ENCODE measurements at places on chromosomes 5 and 9.

- DNase-seq, result no peak
These were observed 6.6 kb downstream of the GADD45G start for GRCh38 chr9:89611425-89611824.

GRCh38 chr5:95768731-95769130 is 37.6 kb downstream of the RHOBTB3 start:
- DNase-seq, result no peak

DNA sequence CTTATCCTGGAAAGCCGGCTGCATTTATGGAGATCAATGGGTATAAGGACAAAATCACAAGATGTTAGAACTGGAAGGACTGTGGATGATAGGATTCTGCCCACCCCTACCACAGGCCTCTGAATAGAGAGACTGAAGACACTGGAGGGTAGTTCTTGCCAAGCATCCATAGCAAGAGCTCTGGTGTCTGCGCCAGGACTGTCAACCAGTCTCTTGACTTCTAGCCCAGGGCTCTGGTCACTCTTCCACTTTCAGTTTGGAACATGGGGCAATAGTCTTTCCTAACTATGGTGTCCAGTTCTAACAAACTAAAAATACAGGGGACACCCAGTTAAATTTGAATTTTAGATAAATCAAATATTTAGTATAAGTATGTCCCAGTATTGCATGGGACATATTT is 23.4 kb downstream of the LARP1 start:
- DNase-seq, result no peak

- DNase-seq, result no peak
These were observed 220.9 kb downstream of the TRIM32 start for GRCh38 chr9:116907989-116908388.

GRCh38 chr5:149297340-149298025 is 25.8 kb downstream of the AFAP1L1 start:
- no peak for DNase-seq

- DNase-seq, result no peak
These were observed 42.5 kb downstream of the SLC6A3 start for GRCh38 chr5:1402611-1403255.

- DNase-seq, result no peak
These were observed 1817.2 kb upstream of the CDH9 start for GRCh38 chr5:28855626-28856025.

GRCh38 chr5:55636177-55636576 is 75.9 kb downstream of the SLC38A9 start:
- DNase-seq, result no peak

DNA sequence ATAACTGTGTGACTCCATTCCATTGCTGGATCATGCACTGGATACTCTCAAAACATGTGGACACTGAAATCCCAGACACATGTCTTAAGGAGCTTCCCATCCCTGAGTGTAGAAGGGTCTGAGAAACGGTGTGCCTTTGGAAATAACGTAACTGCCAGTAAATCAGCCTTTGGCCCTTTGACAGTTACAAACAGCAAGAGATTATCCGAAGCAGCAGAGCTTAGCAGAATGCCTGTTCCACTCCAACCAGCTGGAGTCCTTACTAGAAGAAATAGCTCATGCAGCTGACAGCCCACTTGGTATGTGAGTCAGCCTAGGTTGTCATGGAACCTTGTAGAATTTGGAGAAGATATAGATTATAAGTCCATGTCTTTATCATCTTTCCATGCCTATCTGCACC is 7.0 kb downstream of the TMEM252 start:
- no peak for DNase-seq

GRCh38 chr5:177576169-177576568 is 15.8 kb upstream of the TMED9 start:
- no peak for DNase-seq

DNA sequence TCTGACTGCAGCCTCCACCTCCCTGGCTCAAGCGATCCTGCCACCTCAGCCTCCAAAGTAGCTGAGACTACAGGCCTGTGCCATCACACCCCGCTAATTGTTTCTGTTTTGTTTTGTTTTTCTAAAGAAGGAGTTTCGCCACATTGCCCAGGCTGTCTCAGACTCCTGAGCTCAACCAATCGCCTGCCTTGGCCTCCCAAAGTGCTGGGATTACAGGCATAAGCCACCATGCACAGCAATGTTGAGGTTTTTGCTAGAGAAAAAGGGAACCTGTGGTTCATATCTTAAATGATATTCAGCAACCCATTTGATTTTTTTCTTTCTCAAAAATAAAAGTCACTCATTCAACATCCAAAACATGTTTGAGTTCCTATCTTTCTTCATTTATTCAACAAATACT is 20.4 kb upstream of the DELE1 start:
- DNase-seq, result no peak

DNA sequence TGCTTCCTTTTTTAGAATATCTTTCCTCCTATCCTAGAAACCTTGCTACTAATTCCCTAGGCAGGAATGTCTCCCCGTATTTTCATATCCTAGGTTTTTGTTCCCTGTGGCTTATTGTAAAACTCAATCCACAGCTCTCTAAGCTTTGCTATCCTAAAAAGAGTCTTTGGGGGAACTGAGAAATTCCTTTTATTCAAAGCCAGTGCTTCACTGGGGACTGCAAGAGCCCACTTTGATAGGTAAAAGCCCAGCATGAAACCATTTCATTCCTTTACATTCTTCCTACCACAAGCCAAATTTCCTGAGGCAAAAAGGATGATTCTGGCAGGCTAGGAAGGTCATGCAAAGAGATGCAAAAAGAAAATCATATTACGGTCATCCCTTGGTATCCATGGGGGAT is 5.8 kb upstream of the HACD4 start:
- no peak for DNase-seq

DNA sequence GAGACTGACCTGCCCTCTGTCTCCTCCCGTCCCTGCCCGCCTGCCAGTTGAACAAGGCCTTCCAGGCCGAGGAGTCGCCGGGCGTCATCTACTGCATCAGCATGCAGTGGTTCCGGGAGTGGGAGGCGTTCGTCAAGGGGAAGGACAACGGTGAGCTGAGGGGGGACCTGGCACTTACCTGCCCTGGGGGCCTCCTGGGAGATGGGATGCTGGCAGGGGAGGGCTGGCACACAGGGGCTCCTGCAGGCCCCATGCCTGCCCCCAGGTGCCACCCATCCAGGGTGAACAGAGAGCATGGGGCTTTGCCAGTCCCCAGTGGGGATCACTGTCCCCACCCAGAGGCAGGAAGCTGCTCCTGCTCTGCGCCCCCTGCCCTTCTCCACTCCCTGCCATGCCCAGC is 43.0 kb downstream of the USP20 start:
- DNase-seq, result no peak

DNA sequence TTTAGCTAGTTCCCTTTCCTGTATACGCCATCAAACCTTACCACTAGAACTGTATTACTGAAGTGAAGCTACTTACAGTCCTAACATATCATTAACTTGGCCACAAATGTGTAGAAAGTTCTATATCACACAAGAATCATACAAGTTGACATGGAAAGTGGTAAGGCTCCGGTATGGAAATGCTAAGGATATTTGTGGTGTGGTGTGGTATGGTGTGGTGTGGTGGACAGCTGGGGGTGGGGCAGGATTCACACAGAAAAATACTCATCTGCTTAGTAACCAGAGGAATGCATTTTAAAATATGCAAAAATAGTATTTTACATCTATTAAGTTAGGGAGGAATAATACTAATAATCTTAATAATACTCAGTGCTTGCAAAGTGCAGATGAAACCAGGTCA is 69.4 kb downstream of the TRPC7 start:
- DNase-seq, result no peak

DNA sequence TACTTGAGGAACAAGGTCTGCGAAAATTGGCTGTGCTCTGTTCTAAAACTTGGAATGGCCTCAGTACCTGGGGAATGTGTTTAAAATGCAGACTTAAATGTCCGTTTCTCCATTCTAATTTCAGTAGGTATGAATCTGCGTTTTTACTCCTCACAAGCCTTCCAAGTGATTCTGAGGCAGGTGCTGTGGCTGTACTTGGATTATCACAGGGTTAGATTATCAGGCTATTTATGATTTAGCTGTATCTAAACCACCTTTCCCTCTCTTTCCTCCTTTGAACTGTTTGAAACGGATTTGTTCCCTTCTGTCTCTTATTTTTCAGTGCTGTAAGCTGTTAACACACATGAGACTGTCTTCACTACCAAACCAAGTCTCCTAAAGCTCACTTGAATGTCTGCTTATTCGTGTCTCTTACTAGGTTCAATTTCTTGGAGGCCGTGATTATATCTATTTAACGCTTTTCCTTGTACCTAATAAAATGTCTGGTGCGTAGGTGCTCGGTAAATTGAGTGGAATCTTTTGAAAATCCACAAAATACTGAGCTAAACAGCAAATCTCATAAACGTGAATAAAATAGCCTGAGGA is 714 bp upstream of the CETN3 start:
- no peak for DNase-seq

DNA sequence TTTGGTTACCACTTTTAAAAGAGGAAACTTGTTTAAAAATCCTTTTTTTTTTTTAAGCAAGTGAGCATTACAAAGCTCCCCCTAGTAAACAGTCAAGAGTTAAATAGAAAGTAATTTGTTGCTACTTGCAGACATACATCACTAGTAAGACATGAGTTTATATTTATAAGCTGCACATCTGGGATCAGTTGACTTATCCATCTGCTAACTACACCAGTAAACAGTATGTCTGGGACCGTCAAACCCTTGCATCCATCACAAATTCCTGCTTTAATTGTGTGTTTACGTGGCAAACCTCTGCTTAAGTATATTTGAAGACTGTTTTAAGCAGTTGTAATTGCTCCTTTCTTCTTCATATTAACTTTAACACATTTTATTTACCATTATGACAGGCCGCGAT is 146.8 kb downstream of the EBF1 start:
- no peak for DNase-seq

DNA sequence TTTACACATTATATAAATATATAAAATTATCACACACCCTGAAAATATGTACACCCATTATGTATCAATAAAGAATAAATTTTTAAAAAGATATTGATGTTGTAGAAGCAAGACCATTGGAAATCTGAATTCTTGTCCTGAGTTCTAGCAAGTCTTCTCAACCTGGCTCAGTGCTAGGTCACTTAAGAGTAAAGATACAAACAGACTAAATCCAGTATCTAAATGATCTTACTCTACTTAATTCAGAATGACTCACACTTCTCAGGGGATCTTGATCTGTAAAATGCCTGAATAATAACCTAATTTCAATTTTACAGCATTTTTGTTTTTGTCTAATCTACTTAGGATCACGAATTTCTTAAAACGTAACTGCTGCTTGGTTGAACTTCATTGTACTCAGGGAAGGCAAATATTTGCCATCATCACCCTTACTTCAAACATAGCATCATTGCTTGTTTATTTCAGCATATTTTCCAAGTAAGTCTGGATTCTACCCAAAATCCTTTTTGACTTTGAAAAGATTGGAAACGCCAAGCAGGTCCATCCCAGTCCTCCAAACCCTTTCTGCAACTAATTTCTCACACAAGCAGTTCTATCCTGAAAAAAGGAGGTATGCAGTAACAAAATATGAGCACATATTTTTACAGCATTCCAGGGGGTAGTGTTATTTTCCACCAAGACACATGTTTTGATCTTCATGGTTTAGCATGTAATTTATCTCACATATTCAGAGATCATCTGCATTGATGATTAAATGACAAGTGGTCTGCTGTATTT is 582.6 kb downstream of the PSAT1 start:
- DNase-seq, result no peak

GRCh38 chr9:130461218-130461630 is 16.5 kb downstream of the ASS1 start:
- DNase-seq, result no peak

- no peak for DNase-seq
These were observed 242.4 kb downstream of the EFNA5 start for GRCh38 chr5:107428303-107428813.

GRCh38 chr9:83035143-83035542 is 27.8 kb downstream of the RASEF start:
- DNase-seq, result no peak

- no peak for DNase-seq
These were observed 4.3 kb downstream of the FYB1 start for GRCh38 chr5:39214912-39215709.

GRCh38 chr9:23663536-23663935 is 162.5 kb downstream of the ELAVL2 start:
- DNase-seq, result no peak

DNA sequence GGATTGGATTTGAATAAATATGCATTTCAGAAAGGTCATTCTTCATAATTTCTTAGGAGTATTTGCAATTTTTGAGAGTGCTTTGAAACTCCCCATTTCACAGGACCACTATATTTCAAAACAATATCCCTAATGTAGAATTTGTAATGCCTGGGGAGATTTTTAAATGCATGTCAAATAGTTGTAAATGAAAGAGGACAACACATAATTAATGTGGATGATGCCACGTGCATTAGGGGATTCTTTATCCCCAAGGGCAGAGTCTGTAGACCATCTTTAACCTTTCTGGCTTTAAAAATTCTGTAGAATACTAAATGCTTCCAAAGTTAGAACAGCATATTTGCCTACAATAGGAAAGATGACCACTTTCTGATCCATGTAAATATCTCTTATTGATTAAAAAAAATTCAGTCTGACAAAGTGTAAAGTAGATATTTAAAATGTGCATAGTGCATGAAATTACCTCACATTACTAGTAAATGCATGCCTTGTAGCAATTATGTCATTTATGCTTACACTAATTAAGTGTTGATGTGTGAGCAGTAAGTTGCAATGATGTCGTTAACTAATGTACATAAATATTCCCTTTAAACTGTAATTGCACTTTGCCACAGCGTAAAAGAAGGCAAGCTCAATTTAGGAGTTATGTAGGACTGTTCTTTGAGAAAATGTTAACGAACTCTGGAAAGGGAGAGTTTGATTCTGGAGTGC is 416.1 kb downstream of the PSAT1 start:
- no peak for DNase-seq

- no peak for DNase-seq
These were observed 81.1 kb downstream of the PJA2 start for GRCh38 chr5:109328626-109329025.

DNA sequence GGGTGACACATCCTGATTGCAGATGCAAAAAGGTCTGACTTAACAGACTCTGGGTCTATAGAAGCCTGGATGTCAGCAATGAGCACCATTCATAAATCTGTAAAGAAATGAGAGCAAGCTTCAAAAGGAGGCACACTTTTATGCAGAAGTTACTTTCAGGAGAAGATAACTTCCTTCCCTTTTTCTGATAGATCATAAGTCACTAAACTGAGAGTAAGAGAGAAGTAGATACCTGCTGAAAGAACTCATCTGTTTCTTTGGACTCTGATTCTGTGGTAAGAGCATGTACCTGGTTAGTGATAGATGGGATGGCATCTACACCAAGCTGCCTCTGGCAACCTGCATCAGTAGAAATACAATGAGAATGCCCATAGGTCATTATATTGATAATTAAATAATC is 525.6 kb downstream of the CETN3 start:
- no peak for DNase-seq

DNA sequence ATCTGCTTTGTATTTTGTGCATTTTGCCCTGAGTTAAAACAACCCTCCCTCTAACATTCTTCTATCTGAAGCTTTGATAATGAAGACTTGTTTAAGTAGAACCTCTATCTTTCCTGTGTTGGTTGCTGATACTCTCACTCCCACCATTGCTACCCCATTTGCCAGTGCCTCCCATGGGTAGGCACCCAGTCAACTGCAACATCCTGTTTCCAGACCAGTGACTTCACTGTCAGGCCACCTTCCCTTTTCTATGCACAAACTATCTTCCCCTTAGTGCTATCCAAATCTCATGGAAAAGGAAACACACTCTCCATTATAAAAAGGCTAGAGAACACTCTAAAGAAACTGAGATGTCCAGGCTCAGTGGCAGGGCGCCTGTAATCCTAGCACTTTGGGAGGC is 5.6 kb upstream of the IARS1 start:
- no peak for DNase-seq

- no peak for DNase-seq
These were observed 25.8 kb upstream of the TBC1D2 start for GRCh38 chr9:98281281-98281680.
